Heart left ventricle (tissue), 16 donors: ENCODE measurements at places on chromosomes 5 and 9. TPM values are rescaled to one million over a fixed set of nuclear protein-coding genes. Genes with fewer than 3 reads are reported as not detected.

The ZNG1F gene
- total RNA-seq: 1.4 TPM

The SLC6A18 gene
- total RNA-seq: not detected

The SHISAL2B gene
- total RNA-seq: not detected

The SPATA31D4 gene
- not detected for total RNA-seq

The SLC6A19 gene
- total RNA-seq: not detected

The LMX1B gene
- total RNA-seq: 0.19 TPM

The SGCD gene
- total RNA-seq: 76.0 TPM

The PCDHB4 gene
- total RNA-seq: 1.3 TPM

The PBX3 gene
- total RNA-seq: 46.2 TPM

The GADD45G gene
- 12.2 TPM for total RNA-seq

- no peaks in the 10 kb centered on the region for H3K27me3 ChIP-seq
- H3K4me3 ChIP-seq: no peak overlapping the region
- DNase-seq: no peak
- no peaks in the 10 kb centered on the region for H3K4me1 ChIP-seq
- H3K27ac ChIP-seq: no peak overlapping the region
Observed at GRCh38 chr9:110197330-110198187, 10.4 kb downstream of the C9orf152 start.

DNA sequence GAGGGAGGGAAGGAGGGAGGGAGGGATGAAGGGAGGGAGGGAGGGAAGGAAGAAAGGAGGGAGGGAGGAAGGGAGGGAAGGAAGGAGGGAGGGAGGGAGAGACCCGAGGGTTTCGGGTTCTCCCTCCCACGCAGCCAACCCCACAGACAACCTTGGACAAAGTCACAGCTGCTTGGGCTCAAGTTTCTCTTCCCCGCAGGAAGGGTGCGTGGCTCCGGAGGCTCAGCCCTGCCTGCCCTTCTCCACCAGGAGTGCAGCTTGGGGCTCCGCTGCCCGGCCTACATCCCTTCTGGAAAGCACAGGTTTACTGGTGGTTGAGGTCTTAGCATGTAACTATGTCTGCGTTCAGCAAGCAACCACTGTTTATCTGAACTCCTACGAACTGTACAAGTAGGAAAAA is 15.0 kb downstream of the SLC12A7 start:
- peak overlapping the region; percentile 53 for H3K27ac ChIP-seq
- H3K36me3 ChIP-seq: peaks cover 6% of the 10 kb centered on the region
- no peak for DNase-seq
- H3K27me3 ChIP-seq: no peaks in the 10 kb centered on the region
- peaks cover 30% of the 10 kb centered on the region for H3K4me1 ChIP-seq
- H3K4me3 ChIP-seq: no peak overlapping the region

DNA sequence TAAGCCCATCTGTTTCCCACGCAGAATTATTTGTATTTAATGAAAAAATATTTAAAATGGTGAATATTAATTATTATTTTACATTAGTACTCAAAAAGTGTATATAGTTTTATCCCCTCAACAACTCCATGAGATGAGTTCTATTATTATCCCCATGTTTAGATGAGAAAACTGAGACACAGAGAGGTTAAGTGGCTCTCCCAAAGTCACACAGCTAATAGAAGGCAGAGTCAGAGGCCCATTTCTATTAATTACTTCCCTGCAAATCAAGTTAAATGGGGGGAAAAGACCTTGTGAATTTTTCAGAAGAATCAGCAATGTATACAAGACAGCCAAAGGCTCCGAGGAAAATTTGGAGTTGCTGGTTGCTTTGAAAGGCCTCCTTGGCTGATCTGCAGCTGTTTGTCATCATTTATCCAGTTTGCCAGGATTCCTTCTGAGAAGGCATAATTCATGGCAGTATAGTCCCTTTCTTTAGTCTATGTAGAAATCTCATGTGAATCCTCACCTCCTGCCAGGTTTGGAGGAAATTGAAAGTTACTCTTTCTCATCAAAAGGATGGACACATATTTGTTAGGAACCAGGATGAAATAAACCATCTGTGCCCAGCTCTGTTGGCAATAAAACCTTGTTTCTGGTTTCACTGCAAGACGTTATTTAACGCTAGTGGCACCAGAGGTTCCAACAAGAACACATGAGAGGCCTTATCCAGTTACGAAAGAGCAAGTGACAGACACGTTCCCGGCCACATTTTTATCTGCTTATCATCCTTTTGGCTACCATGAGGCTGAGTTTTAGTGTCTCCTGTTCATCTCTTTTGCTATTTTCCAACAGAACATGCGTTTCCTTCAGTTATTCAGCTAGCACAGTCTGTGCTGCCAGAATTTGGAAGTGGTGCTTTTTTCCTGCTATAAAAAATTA is 621 bp downstream of the FYB1 start:
- no peak for DNase-seq
- peak overlapping the region; percentile 57 for H3K4me3 ChIP-seq
- H3K36me3 ChIP-seq: no peaks in the 10 kb centered on the region
- no peak overlapping the region for H3K27ac ChIP-seq

- peaks cover 3% of the 10 kb centered on the region for H3K27me3 ChIP-seq
- DNase-seq: no peak
Observed at GRCh38 chr9:95691435-95691834, 174.7 kb upstream of the PTCH1 start.

- H3K27ac ChIP-seq: no peak overlapping the region
- H3K27me3 ChIP-seq: no peaks in the 10 kb centered on the region
- DNase-seq: no peak
- H3K36me3 ChIP-seq: no peaks in the 10 kb centered on the region
- no peaks in the 10 kb centered on the region for H3K4me1 ChIP-seq
Observed at GRCh38 chr9:91768977-91769916, 180.8 kb downstream of the ROR2 start.

GRCh38 chr9:76027416-76027815 is 136.9 kb downstream of the PCSK5 start:
- H3K36me3 ChIP-seq: no peaks in the 10 kb centered on the region
- no peak overlapping the region for H3K27ac ChIP-seq
- no peaks in the 10 kb centered on the region for H3K27me3 ChIP-seq
- DNase-seq: no peak

DNA sequence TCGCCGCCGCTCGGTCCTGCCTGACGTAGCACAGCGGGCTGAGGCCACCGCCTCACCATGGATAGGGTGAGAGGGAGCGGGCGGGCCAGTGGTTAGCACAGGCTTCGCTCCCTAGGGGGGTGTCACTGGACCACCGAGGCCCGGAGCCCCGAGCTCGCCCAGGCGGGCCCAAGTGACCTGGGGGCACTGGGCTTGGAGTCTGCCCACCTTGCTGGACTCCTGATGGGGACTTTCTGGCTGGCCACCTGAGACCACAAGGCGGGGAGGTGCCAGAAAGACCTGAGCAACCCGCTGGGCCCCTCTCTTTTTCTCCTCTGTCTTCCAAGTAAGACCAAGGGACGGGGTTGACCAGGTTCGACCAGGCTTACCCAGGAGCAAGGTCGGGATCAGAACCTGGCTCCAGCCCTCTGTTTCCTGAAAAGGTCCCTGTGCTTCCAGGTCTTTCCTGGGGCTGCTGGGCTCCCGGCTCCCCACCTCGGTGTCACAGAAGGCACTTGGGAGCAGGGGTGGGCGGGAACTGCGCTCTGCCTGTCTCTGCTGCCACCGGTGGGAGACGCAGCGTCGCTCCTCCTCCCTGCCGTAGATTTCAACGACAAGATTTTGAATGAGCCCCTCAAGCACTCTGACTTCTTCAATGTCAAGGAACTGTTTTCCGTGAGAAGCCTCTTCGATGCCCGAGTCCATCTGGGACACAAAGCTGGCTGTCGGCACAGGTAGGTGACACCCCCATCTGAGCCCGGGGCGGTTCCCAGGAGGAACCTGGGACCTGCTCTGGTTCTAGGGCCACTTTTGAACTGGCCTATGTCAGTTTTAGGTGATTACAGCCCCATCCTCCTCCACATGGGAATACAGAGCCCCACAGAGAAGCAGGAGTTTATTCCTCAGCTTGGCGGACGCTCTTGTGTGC is 1.0 kb downstream of the MRPS2 start:
- DNase-seq: no peak
- peak overlapping the region; percentile 82 for H3K4me3 ChIP-seq
- peak overlapping the region; percentile 91 for H3K27ac ChIP-seq
- no peaks in the 10 kb centered on the region for H3K27me3 ChIP-seq

GRCh38 chr5:155919126-155919525 is 407.8 kb upstream of the SGCD start:
- H3K27me3 ChIP-seq: no peaks in the 10 kb centered on the region
- peaks cover 14% of the 10 kb centered on the region for H3K4me1 ChIP-seq
- H3K36me3 ChIP-seq: no peaks in the 10 kb centered on the region
- H3K4me3 ChIP-seq: no peak overlapping the region
- no peak overlapping the region for H3K27ac ChIP-seq

DNA sequence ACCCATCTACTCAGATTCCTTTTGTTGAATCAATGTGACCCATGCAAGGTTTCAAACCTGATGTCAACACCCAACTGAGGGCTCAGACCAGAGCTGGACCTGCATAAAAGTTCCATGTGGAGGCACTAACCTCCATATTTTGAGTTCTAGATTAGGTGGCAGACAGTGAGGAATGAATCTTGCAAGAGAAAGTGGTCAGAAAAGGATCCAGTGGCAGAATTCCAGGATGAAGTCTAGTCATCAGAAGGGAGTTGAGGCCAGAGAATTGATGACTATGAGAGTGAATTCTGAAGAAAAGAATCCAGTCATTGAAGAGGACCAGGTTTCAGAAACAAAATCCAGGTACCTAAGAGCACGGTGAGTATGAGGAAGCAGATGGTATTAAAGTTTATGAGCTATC is 205.1 kb upstream of the RGMB start:
- H3K4me3 ChIP-seq: no peak overlapping the region
- no peaks in the 10 kb centered on the region for H3K27me3 ChIP-seq
- DNase-seq: no peak
- no peaks in the 10 kb centered on the region for H3K4me1 ChIP-seq
- no peaks in the 10 kb centered on the region for H3K36me3 ChIP-seq

DNA sequence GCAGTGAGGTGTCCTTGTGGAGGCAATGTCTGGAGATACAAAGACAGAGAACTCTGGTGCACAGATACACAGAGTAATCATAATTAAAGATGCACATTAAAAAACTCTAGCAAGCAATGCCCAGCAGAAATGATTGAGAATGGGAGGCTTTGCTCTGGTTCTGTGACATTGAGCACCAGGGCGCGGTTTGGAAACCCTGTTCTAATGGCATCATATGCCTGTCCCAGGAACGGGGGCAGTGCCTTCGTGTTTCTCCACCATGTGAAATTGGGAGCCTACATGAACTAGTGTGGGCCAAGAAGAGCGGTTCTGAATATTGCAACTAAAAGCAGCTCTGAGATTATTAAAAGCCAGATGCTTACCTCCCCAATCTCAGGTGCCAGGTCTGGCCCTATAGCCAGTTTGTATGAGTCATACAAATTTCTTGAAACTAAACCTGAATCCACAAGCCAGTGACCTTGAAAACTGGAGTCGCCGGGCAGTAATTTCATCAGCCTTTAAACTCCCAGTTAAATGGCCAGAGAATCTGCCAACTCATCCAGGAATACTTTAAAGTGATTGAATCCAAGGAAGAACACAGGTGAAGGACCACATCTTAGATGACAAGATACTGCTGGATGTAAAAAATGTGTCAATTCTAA is 22.2 kb upstream of the CTSL start:
- no peaks in the 10 kb centered on the region for H3K27me3 ChIP-seq
- no peaks in the 10 kb centered on the region for H3K4me1 ChIP-seq
- DNase-seq: no peak

DNA sequence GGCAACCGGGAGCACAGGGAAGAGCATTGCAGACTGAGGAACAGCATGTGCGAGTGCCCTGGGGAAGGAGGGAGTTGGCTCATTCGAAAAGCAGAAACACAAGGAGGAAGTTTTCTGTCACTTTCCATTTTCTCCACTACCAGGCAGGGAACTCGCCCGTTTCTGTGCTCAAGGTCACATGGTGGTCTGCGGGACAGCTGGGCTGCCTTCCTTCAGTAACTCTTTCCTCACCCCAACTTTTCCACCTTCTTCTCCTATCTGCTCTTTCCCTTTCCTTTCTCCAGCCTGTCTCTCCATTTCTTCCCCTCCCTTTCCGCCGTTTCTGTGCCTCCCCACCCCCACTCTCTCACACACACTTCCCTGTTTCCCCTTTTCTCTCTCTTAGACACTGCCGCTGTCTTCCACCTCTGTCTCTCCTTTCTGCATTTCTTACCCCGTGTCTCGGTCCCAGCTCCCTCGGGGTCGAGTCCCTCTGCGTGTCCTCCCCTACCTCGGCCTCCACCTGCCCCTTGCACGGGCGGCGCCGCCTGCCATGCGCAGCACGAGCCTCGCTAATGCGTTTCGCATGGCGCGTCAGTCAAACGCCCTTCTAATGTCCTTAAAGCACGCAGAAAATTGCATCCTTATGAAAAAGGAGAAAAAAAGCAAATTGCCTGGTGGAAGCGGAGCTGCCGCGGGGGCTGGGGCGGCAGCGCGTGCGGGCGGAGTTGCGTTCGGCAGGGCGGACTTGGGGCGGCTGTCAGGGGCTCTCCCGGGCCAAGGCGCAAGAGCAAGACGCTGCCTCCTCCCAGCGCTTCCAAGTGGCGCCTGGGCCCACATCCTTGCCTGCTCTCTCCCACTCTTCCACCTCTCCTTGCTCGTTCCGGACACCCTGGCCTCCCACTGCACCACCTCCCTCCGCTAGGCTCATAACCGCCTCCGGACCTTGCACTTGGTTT is 9.5 kb downstream of the BARX1 start:
- no peaks in the 10 kb centered on the region for H3K4me1 ChIP-seq
- H3K27ac ChIP-seq: no peak overlapping the region
- H3K4me3 ChIP-seq: peak overlapping the region; percentile 37
- H3K36me3 ChIP-seq: no peaks in the 10 kb centered on the region

DNA sequence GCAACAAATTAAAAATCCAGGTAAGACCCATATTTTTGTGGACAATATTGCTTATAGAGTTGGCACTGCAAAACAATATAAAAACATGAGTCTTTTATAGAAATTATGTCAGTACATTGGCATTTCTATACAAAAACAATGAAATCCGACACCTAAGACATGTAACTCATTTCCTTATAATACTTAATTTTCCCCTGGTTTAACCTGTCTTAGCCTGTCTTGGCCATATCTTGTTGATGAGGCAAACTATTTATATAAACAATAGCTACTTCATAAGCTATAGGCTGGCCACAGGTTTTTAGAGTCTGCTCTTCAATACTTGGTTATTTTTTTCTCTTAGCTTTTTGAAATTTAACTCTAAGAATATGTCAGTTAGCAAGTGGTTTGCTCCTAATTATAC is 44.7 kb upstream of the IZUMO3 start:
- H3K36me3 ChIP-seq: no peaks in the 10 kb centered on the region
- no peaks in the 10 kb centered on the region for H3K4me1 ChIP-seq
- DNase-seq: no peak
- no peak overlapping the region for H3K27ac ChIP-seq

- H3K36me3 ChIP-seq: no peaks in the 10 kb centered on the region
- DNase-seq: no peak
- H3K27ac ChIP-seq: no peak overlapping the region
- H3K27me3 ChIP-seq: no peaks in the 10 kb centered on the region
- no peaks in the 10 kb centered on the region for H3K4me1 ChIP-seq
- no peak overlapping the region for H3K4me3 ChIP-seq
Observed at GRCh38 chr5:58411372-58411771, 48.5 kb downstream of the PLK2 start.

- H3K4me1 ChIP-seq: no peaks in the 10 kb centered on the region
- no peak for DNase-seq
- no peak overlapping the region for H3K4me3 ChIP-seq
- peaks cover 64% of the 10 kb centered on the region for H3K36me3 ChIP-seq
Observed at GRCh38 chr5:88195636-88196035, 73.0 kb downstream of the TMEM161B start.

GRCh38 chr5:143757116-143757515 is 54.8 kb upstream of the HMHB1 start:
- no peaks in the 10 kb centered on the region for H3K27me3 ChIP-seq
- no peak for DNase-seq
- H3K27ac ChIP-seq: no peak overlapping the region
- no peak overlapping the region for H3K4me3 ChIP-seq
- H3K4me1 ChIP-seq: peaks cover 19% of the 10 kb centered on the region
